Suprapubic skin (tissue), 4 donors: ENCODE measurements at places on chromosomes 6 and 20.

- no peak for DNase-seq
- no peak overlapping the region for H3K27ac ChIP-seq
- H3K4me1 ChIP-seq, result no peaks in the 10 kb centered on the region
- H3K27me3 ChIP-seq, result no peaks in the 10 kb centered on the region
- H3K4me3 ChIP-seq, result no peak overlapping the region
These were observed 50.5 kb downstream of the SAMD5 start for GRCh38 chr6:147559006-147559405.

DNA sequence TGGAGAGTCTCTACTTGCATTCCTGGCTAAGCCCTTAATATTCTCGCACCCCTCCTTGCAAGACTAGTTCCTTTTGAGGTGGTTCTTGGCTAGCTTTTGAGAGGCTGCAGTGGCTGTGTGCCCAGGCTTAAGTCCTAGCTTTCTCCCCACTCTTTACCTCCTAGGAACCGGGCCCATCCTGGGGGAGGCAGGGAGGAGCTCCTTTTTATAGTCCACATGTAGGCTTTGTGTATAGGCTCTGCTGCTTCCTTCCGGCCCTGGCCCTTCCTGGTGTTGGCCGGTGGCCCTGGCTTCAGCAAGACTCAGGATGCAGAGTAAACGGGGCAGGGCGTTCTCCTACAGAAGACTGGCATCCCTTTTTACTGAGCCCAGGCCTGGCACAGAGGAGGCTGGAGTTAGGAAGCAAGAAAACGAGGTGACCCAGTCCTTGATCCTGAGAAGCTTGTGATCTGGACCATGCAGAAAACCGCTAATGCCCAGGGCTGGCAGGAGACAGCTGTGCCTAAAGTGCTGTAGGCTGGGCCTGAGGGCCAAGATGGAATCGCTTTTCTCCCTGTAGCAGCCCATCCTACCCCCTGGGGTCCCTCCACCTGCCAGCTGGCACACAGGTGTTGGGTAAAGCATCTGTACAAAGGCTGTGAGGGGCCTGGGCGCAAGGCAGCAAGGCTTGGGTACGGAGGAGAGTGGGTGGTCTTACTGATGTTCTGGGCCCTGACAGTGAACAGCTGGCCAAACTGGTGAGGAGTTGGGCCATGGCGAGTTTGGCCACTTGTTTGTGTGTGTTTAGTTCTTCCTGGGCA lies 8.7 kb downstream of the PLCG1 start:
- H3K4me1 ChIP-seq, result peaks cover 86% of the 10 kb centered on the region
- no peak overlapping the region for H3K4me3 ChIP-seq
- peak overlapping the region; percentile 0 for H3K27ac ChIP-seq
- no peaks in the 10 kb centered on the region for H3K36me3 ChIP-seq

- no peaks in the 10 kb centered on the region for H3K36me3 ChIP-seq
- no peak for DNase-seq
- no peak overlapping the region for H3K4me3 ChIP-seq
- no peak overlapping the region for H3K27ac ChIP-seq
These were observed 367.1 kb downstream of the PREX1 start for GRCh38 chr20:48460681-48461080.

DNA sequence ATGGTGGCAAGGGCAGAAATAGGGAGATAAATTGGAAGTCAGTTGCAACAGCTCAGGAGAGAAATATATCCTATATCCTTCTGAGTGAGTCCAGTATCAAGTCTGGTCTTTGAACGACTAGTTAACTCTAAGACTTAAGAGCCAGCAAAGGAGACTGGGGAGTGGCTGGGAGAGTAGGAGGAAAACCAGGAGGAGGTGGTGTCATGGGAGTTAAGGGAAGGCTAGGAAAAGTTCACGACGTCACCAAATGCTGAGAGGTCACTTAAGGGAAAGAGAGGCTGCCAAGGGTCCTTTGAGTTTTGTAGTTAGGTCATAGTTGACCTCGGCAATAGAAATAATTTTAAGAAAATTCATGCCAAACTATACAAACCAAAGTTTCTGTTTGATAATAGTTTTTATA lies 25.1 kb downstream of the ACOT13 start:
- no peak overlapping the region for H3K27ac ChIP-seq
- H3K27me3 ChIP-seq, result no peaks in the 10 kb centered on the region
- DNase-seq, result no peak
- peaks cover 6% of the 10 kb centered on the region for H3K4me1 ChIP-seq

DNA sequence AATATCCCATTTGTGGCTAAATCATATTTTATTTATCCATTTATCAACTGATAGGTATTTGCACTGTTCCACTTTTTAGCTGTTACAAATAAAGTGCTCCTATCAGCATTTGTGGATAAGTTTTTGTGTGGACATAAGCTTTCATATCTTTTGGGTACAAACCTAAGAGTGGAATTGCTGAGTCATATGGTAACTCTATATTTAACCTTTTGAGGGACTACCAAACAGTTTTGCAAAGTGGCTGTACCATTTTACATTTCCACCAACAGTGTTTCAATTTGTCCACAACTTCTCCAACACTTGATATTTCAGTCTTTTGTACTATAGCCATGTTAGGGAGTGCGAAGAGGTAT lies 23.6 kb upstream of the ECHDC1 start:
- DNase-seq, result no peak
- H3K4me3 ChIP-seq, result no peak overlapping the region
- H3K27ac ChIP-seq, result no peak overlapping the region
- no peaks in the 10 kb centered on the region for H3K36me3 ChIP-seq
- H3K4me1 ChIP-seq, result peaks cover 4% of the 10 kb centered on the region

DNA sequence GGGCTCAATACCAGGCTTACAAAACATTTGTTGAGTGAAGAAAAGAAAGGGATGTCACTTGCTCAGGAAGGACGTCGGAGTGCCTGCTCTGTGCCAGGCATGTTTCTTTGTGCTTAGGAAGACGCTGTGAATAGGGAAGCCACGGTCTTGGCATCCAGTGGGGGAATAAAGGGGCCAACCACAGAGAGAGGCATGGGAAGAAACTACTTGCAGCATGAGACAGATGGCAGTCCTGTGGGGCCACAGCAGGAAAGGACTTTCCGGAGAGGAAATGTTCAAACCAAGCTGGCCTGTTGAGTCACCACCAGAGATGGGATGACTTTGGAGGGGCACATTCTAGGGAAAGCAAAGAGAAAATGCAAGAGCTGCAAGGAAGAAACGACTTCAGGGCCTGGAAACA lies 173.2 kb downstream of the CDH26 start:
- DNase-seq, result no peak
- H3K27me3 ChIP-seq, result no peaks in the 10 kb centered on the region
- no peaks in the 10 kb centered on the region for H3K36me3 ChIP-seq
- no peaks in the 10 kb centered on the region for H3K4me1 ChIP-seq

DNA sequence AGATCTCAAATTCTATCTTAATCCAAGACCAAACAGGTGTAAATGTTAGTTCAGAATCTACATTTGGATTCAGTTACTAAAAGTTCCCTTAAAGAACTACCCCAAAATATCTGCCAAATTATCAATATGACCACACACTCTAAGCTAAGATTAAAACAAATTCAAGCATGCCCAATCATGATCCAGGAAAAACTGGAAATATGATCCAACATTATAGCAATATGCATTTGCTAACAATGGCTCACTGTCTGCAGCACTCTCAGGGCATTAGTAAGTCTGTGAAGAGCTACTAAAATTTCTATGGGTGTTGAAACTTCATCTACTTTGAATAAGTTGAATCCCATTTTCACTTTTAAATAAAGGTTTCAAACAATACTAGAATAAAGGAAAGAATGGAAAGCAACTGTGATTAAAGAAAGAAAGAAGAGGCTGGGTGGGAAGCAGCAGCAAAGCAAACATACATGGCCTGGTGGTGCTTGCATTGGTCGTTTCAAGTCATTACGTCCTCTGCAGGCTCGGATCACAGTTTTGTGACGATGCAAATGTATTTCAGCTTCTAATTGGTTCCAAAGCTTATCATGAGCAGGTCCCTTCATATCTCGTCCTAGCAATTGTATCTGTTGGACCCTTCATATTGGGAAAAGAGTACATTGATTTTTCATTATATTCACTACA lies 29.2 kb downstream of the GOPC start:
- H3K36me3 ChIP-seq, result peaks cover 25% of the 10 kb centered on the region
- no peak overlapping the region for H3K27ac ChIP-seq
- no peak overlapping the region for H3K4me3 ChIP-seq
- H3K4me1 ChIP-seq, result no peaks in the 10 kb centered on the region
- no peaks in the 10 kb centered on the region for H3K27me3 ChIP-seq
- no peak for DNase-seq

DNA sequence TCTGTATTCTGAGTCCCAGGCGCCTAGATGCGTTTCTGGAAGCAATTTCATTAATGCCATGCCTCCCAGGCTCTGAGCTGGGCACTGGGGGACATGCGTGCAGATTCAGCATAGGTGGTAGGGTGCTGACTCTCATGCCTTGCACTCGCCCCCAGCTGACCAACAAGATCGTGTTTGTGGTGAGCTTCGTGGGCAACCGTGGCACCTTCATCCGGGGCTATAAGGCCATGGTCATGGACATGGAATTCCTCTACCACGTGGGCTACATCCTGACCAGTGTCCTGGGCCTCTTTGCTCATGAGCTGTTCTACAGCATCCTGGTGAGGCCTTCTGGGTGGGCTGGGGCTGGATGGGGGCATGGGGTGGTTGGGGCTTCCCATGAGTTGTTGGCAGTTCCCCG lies 21.6 kb downstream of the UQCC2 start:
- no peaks in the 10 kb centered on the region for H3K27me3 ChIP-seq
- H3K36me3 ChIP-seq, result peaks cover 97% of the 10 kb centered on the region
- H3K4me1 ChIP-seq, result peaks cover 24% of the 10 kb centered on the region
- no peak for DNase-seq

- peaks cover 70% of the 10 kb centered on the region for H3K27me3 ChIP-seq
- no peak for DNase-seq
- no peaks in the 10 kb centered on the region for H3K36me3 ChIP-seq
- H3K4me1 ChIP-seq, result peaks cover 8% of the 10 kb centered on the region
These were observed 82.2 kb downstream of the GRM4 start for GRCh38 chr6:34063651-34064050.

- H3K27ac ChIP-seq, result no peak overlapping the region
- no peak overlapping the region for H3K4me3 ChIP-seq
- H3K36me3 ChIP-seq, result peaks cover 74% of the 10 kb centered on the region
- no peak for DNase-seq
- no peaks in the 10 kb centered on the region for H3K27me3 ChIP-seq
These were observed 26.8 kb upstream of the C20orf144 start for GRCh38 chr20:33635341-33635740.
